CD4-positive, alpha-beta T cell treated with Interleukin-1 beta for 1 hour (primary cell): ENCODE measurements at places on chromosomes 1 and 21.

- DNase-seq: no peak
Observed at GRCh38 chr1:201740086-201740541, 88.8 kb upstream of the IPO9 start.

DNA sequence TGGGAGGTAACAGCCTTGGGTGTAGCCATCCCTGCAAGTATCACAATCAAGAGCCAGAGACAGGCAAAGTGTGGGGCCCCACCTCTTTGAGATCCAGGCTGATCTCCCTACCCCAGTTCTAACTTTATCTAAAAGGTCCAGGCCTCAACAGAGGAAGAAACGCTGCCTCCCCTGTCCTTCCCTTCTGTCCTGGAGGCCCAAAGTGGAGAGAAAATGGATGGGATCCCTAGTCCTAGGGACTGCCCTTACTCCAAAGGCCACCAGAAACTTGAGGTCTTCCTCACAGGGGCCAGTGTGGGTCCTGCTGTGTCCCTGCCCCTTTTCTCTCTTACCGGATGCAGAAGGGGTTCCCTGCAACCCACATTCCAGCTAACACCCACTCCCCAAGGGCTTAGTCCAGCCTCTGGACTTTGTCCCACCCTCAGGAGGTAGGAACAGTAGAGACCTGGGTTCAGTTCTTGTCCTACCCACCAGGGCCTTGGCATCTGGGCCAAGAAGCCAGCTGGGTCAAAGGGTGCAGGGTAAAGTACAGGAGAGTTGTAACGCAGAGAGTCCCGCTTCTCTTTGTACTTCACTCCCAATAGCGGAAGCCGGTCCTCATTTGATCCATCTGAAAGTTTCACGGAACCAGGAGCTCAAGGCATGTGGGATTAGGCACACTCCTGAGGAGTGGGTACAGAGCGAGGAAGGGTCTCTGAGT is 1.9 kb downstream of the HDGF start:
- no peak for DNase-seq

DNA sequence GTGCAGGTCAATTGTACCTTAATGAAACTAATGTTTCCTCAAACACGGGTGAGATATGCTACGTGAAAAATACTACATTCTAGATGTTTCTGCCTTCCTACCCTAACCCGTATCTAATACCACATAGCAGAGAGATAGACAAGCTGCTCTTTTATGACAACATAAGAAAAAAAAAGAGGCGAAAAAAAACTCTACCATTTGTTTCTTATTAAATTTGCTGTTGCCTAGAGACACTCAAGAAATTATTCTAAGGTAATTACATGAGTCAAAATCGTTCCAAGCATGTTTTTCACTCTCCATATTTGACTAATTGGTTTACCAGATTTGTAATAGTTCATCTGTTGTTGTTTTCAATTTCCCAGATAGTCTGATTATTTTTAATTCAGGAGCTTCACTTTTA is 27.4 kb downstream of the PALMD start:
- DNase-seq: no peak

DNA sequence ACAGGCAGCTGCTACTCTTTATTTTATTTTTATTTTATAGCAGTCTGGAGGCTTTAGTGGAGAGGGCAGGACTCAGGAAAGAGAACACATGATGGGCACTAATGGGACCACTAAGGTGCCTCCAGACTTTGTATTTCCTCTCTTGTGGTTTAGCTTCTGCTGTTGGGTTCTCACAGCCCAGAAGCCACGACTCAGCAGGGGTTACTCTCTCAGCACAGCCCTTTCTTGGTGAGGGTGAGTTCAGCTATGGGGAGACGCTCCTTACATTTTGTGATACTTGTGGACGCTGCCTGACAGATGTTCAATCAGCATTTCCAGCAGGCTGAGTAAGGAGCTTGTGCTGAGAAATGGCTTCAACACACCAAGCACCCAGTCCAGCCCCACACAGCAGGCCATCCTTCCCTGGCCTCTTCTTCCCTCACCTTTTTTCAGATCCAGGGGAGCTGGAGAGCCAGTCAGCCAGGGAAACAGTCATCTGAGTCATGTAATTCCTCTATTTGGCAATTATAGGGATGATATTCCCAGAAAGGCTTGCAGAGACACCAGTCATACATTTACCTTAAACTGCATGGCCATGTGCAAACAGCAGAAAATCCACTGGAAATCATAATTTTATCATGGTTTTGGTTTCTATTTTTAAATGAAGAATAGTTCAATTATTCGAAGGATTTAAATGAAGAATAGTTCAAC is 53.2 kb upstream of the RAB3GAP2 start:
- no peak for DNase-seq

DNA sequence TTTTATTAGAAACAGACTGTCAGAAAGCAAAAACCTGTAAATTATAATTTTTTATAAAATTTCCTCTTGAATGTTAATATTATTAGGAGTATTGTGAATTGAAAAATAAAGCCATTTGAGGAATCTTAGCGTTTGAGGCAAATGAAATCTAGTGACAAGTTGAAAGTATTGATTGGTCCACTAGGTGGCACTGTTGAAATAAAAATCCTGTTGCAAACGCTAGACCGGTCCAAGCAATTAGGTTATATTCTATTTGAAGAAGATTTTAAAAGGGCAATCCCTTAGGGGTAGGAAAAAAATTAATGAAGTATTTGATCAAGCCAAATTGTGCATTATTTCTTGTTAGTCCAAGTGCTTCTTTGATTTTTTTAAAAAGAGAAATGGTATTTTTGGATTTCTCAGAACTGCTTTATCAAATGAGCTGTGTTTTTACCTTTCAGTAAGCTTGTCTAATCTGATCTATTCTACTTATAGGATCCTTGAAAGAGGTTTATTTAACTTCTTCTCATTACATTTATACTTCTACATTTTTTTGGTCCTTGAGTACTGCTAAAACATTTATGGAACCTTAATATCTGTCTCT is 57.7 kb downstream of the ATG4C start:
- DNase-seq: peak; percentile 2
